CD4-positive, alpha-beta T cell (primary cell): ENCODE measurements at places on chromosomes 3 and 15. TPM values are rescaled to one million over a fixed set of nuclear protein-coding genes. Genes with fewer than 3 reads are reported as not detected.
A peak's percentile ranks its signal among the peaks of the same experiment; 100 is the strongest.

Gene FEZF2
- not detected for total RNA-seq

Gene TFG
- total RNA-seq: 56.5 TPM

Gene PEAK1
- 9.2 TPM for total RNA-seq

Gene NRG4
- total RNA-seq: not detected

- H3K4me1 ChIP-seq: peaks cover 12% of the 10 kb centered on the region
- H3K4me3 ChIP-seq: no peak overlapping the region
- no peak overlapping the region for H3K27ac ChIP-seq
- H3K36me3 ChIP-seq: peaks cover 8% of the 10 kb centered on the region
- peaks cover 25% of the 10 kb centered on the region for H3K27me3 ChIP-seq
- no peak for DNase-seq
Measured at GRCh38 chr15:72193836-72194396, 3.7 kb downstream of the GRAMD2A start.

- no peak for DNase-seq
- peaks cover 40% of the 10 kb centered on the region for H3K27me3 ChIP-seq
- peaks cover 9% of the 10 kb centered on the region for H3K4me1 ChIP-seq
- no peak overlapping the region for H3K4me3 ChIP-seq
- H3K27ac ChIP-seq: no peak overlapping the region
Measured at GRCh38 chr3:128499724-128500275, 6.8 kb upstream of the GATA2 start.

DNA sequence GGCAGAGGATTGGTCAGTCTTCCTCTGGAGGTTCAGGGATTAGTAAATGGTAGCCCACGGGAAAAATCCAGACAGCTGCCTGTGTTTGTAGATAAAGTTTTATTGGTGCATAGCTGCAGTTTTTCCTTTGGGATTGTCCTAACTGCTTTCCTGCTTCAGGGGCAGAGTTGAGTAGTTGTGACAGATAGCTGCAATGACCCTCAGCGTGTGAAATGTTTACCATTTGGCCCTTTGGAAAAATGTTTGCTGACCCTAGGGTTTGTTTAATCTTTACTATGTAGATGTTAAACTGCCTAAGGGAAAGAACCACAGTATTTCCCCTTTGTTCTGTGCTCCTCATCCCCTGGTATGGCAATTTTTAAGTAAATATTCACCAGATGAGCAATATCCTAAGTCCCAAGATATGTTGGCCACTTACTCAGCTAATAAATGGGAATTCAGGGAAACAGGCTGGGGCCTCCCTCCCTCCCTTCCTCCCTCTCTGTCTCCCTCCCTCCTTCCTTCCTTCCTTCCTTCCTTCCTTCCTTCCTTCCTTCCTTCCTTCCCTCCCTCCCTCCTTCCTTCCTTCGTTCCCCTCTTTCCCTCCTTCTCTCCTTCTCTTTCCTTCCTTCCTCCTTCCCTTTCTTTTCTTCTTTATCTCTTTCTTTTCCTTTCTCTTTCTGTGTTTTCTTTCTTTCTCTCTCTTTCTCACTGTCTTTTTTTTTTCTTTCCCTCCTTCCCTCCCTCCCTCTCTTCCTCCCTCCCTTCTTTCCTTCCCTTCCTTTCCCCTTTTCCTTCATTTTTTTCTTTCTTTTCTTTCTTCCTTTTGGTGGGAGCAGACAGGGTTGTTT lies 234.6 kb upstream of the BHLHE40 start:
- H3K27ac ChIP-seq: no peak overlapping the region
- no peaks in the 10 kb centered on the region for H3K27me3 ChIP-seq
- DNase-seq: no peak

DNA sequence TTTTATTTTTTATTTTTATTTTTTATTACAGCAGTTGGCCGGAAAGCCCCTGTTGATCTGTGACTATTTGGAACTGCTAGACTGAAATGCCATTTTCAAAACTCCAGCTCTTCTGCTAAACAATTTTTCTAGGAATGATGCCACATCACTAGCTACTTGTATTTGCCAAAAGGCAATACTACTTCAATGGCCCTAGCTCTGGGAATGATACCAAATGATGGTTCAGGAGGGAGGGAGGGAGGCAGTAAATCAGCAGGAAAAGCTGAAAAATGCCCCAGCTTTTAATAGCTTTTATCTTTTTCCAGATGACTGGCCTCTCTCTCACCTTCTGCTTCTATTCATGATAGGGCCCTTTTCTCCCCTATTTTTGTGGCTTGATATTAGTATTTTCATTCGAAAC lies 2.6 kb upstream of the CHL1 start:
- no peak overlapping the region for H3K4me3 ChIP-seq
- H3K4me1 ChIP-seq: no peaks in the 10 kb centered on the region
- H3K36me3 ChIP-seq: no peaks in the 10 kb centered on the region
- no peak for DNase-seq
- peaks cover 39% of the 10 kb centered on the region for H3K27me3 ChIP-seq
- H3K27ac ChIP-seq: no peak overlapping the region

GRCh38 chr15:88752951-88753350 lies 50.3 kb upstream of the ACAN start:
- H3K4me1 ChIP-seq: no peaks in the 10 kb centered on the region
- H3K36me3 ChIP-seq: no peaks in the 10 kb centered on the region
- H3K27ac ChIP-seq: no peak overlapping the region
- DNase-seq: no peak
- no peak overlapping the region for H3K4me3 ChIP-seq
- no peaks in the 10 kb centered on the region for H3K27me3 ChIP-seq

- no peaks in the 10 kb centered on the region for H3K36me3 ChIP-seq
- peak overlapping the region; percentile 61 for H3K27ac ChIP-seq
- no peak overlapping the region for H3K4me3 ChIP-seq
- no peak for DNase-seq
- H3K4me1 ChIP-seq: peaks cover 51% of the 10 kb centered on the region
Measured at GRCh38 chr3:196192524-196193051, 18.6 kb downstream of the ZDHHC19 start.

DNA sequence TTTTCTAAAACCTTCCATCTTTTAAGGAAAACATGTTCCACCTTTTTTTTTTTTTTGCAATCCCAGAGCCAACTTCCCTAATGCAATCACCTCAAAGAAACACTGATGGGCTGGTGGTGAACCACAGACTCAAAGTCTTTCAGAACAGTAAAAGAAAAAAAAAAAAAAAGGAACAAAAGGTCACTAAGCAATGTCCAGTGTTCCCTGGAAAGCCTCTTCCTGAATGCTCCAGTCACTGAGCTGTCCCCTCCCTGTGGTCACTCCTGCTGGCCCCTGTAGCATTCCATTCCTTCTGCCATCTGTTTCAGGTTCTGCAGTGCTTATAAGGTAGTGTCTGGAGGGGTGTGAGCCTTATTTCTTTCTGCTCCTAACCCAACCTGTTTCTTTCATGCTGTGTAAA lies 53.3 kb downstream of the AAGAB start:
- H3K27me3 ChIP-seq: no peaks in the 10 kb centered on the region
- no peak overlapping the region for H3K27ac ChIP-seq
- no peak overlapping the region for H3K4me3 ChIP-seq
- peaks cover 7% of the 10 kb centered on the region for H3K4me1 ChIP-seq

DNA sequence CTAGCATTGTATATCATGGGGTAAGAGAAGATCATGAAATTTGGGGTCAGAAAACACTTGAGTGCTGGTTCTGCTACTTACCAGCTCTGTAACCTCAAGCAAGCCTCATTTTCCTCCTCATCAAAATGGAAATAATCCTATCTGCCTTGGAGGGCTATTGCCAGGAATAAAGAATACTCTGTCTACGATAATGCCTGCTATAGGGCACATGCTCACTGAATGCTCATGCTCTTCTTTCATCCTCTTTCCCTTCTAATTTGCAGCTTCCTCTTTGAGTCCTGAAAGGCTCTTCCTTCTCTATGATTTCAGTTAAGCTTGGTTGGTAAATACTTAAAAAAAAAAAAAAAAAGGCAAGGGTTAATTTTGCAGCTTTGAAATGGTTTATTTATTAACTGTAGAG lies 12.8 kb downstream of the RTP1 start:
- no peaks in the 10 kb centered on the region for H3K27me3 ChIP-seq
- no peaks in the 10 kb centered on the region for H3K4me1 ChIP-seq
- H3K36me3 ChIP-seq: no peaks in the 10 kb centered on the region
- DNase-seq: no peak
- H3K27ac ChIP-seq: no peak overlapping the region

GRCh38 chr3:13114811-13115575 lies 41.8 kb upstream of the IQSEC1 start:
- DNase-seq: no peak
- H3K4me1 ChIP-seq: peaks cover 13% of the 10 kb centered on the region
- no peaks in the 10 kb centered on the region for H3K27me3 ChIP-seq
- no peaks in the 10 kb centered on the region for H3K36me3 ChIP-seq

- peaks cover 8% of the 10 kb centered on the region for H3K4me1 ChIP-seq
- no peak for DNase-seq
- H3K27ac ChIP-seq: no peak overlapping the region
- no peaks in the 10 kb centered on the region for H3K27me3 ChIP-seq
- H3K4me3 ChIP-seq: no peak overlapping the region
- H3K36me3 ChIP-seq: no peaks in the 10 kb centered on the region
Measured at GRCh38 chr3:195105389-195105788, 165.6 kb downstream of the XXYLT1 start.

- H3K4me1 ChIP-seq: no peaks in the 10 kb centered on the region
- H3K27ac ChIP-seq: no peak overlapping the region
- H3K27me3 ChIP-seq: no peaks in the 10 kb centered on the region
- no peak overlapping the region for H3K4me3 ChIP-seq
Measured at GRCh38 chr3:34419801-34420200, 621.4 kb downstream of the PDCD6IP start.

GRCh38 chr15:35514759-35515158 lies 31.2 kb downstream of the DPH6 start:
- H3K4me1 ChIP-seq: no peaks in the 10 kb centered on the region
- no peak for DNase-seq
- no peak overlapping the region for H3K27ac ChIP-seq
- H3K36me3 ChIP-seq: no peaks in the 10 kb centered on the region

DNA sequence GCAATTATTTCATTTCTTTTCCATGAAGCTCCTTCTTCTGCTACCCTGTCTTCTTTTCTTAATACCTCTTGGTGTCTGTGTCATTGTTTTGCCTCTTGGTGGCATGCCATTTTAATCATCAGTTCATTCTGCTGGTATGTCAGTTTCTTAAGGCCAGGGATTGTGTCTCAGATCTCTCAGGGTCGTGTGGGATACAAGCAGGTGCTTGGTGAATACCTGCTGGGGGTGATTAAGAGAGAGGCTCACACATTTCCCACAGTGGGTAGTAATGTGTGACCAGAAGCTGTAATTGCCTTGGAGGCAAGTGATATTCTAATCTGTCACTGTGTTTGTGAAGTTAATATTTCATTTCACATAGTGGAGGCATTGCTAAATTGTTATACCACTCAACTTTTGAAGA lies 361.4 kb upstream of the TRIM42 start:
- no peaks in the 10 kb centered on the region for H3K36me3 ChIP-seq
- DNase-seq: no peak
- H3K27ac ChIP-seq: no peak overlapping the region
- no peaks in the 10 kb centered on the region for H3K4me1 ChIP-seq
- H3K27me3 ChIP-seq: no peaks in the 10 kb centered on the region

DNA sequence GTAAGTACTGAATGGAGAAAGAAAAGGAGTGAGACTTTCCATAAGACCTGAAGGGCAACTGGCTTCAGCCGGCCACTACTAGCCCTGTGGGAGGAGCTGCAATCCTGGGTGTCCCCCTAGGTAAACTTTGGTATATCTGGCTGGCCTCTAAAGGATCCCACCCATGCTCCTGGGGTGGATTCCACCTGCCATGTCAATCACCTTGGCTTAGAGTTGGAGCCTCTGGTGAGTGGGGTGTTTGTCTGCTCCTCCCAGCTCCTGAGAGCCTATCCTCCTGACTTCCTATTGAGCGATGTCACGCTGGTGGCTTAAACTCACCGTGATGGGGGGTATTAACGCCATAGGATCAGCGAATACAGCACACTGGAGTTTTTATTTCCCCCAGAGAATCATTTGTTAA lies 2.6 kb downstream of the SPTBN5 start:
- no peaks in the 10 kb centered on the region for H3K36me3 ChIP-seq
- H3K4me1 ChIP-seq: peaks cover 69% of the 10 kb centered on the region
- no peak overlapping the region for H3K4me3 ChIP-seq
- H3K27me3 ChIP-seq: no peaks in the 10 kb centered on the region

GRCh38 chr3:12588039-12589009 lies 31.4 kb downstream of the MKRN2 start:
- H3K4me3 ChIP-seq: no peak overlapping the region
- no peak for DNase-seq
- H3K4me1 ChIP-seq: no peaks in the 10 kb centered on the region
- H3K36me3 ChIP-seq: peaks cover 83% of the 10 kb centered on the region

DNA sequence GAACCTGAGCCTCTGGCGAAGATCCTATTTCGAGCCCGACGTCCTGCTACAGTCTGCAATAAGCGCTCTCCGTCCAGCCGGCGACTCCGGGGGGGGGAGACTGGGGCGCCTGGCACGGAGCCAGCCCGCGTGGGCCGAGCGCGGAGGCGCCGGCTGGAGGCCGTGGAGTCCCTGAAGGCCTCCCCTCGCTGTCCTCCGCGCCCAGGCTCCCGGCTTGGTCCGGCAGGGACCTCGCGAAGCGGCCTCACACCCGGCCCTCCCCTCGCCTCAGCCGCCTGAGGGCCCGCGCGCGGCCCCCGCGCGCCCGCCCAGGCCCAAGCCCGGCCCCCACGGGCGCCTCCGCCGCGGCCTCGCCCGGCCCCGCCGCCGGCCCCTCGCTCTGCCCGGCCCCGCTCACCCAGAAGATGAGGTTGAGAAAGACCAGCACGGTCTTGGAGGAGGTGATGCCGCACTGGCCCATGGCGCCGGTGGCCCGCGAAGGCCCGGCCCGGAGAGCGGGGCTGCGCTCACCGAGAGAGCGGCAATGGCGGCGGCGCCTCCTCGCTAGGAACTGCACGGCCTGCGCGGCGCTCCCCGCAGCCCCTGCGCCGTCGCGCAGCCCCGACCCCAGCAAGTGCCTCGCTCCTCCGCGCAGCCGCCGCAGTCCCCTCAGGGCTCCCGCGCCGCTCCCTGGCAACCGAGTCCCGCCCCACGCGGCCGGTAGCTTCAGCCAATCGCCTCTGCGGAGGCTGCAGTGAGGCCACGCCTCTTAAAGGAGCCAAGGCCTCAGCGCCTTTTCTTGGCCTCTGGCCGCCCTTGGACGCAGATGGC lies at the start of gene TSPAN3:
TSPAN3 (minus strand) TSS at position 615 of the 810 bp plus-strand sequence; CDS start at position 460, 155 bp downstream.
- peaks cover 18% of the 10 kb centered on the region for H3K4me1 ChIP-seq
- no peaks in the 10 kb centered on the region for H3K27me3 ChIP-seq
- H3K27ac ChIP-seq: no peak within 1 kb of the TSS
- DNase-seq: peak; percentile 95

DNA sequence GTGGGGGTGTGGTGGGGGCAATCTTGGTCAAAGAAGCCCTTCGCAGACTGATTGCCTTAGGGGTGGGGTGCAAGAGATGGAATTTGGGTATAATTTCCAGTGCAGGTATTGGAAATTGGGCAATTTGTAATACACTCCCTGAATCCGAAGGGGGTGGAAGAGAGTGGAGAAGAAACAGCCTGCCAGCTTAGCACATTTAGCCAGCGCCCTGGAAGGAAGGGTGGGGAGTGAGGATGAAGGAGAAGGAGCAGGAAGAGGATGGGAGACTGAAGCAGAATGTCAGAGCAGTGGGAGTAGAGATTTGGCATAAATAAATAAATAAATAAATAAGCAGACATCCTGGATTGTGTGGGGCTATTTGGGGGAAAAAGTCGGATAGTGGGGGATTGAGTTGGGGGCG lies 1.6 kb downstream of the GAP43 start:
- no peak overlapping the region for H3K27ac ChIP-seq
- DNase-seq: no peak
- H3K36me3 ChIP-seq: no peaks in the 10 kb centered on the region
- H3K4me3 ChIP-seq: no peak overlapping the region
- peaks cover 22% of the 10 kb centered on the region for H3K27me3 ChIP-seq

GRCh38 chr3:143791386-143791785 lies 56.9 kb downstream of the SLC9A9 start:
- H3K27me3 ChIP-seq: no peaks in the 10 kb centered on the region
- no peak overlapping the region for H3K27ac ChIP-seq
- H3K4me3 ChIP-seq: no peak overlapping the region
- no peak for DNase-seq
- no peaks in the 10 kb centered on the region for H3K4me1 ChIP-seq
